ENCODE measurements at places on chromosomes 13 and 19.

DNA sequence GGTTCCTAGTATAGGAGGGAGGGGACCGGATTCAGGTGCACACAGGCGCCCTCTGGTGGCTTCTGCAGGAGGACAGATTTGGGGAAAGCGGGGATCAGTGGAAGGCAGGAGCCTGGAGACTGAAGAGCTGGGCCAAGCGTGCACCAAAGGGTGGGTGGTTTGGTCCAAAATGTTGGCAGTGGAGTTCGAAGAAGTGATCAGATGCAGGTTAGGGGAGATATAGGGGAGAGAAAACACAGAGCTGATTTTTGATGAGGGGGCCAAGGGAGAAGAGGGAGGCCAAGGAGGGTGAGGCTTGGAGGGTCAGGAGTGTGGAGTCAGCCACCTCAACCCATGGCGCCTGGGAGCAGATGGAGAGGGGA, 6.8 kb upstream of the CARM1 start:
- no peak for DNase-seq

DNA sequence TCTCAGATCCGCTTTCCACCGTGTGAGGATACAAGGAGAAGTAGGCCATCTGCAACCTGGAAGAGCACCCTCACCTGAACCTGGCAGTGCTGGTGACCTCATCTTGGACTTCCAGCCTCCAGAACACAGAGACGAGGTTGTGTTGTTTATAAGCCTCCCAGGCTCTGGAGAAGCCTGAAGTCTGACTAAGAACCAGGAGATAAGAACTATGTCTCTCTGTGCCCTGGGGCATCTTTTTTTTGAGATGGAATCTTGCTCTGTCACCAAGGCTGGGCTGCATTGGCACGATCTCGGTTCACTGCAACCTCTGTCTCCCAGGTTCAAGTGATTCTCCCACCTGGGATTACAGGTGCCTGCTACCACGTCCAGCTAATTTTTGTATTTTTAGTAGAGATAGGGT, 14.5 kb downstream of the FCGBP start:
- no peak for DNase-seq

DNA sequence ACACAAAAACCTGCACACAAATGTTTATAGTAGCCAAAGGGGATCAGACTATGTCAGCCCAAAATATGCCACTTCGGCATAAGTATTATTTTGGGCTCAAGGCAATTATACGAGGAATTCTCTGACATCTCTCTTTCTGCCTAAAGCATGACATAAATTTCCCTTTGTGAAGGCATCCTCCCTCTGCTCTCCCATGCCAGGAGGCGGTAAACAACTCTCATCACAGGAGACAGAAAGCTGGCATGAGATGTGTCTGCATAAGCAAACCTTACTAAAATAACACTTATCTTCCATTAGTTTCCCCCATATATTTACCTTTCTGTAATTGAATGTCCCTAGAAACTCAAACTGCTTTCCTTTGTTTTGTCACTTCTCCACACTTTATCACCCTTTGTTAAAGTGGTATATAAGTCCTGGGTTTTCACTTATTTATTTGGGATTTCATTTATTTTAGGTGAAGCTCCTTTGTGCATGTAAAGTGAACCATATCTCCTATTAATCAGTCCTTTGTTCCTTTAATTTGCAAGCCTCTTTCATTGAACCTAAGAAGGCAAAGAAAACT, 68.3 kb downstream of the LACC1 start:
- DNase-seq: no peak

GRCh38 chr19:31515931-31516330, 166.7 kb upstream of the TSHZ3 start:
- no peak for DNase-seq

Data from GM04503 (cell line).